ENCODE measurements at places on chromosomes 3 and 15.

DNA sequence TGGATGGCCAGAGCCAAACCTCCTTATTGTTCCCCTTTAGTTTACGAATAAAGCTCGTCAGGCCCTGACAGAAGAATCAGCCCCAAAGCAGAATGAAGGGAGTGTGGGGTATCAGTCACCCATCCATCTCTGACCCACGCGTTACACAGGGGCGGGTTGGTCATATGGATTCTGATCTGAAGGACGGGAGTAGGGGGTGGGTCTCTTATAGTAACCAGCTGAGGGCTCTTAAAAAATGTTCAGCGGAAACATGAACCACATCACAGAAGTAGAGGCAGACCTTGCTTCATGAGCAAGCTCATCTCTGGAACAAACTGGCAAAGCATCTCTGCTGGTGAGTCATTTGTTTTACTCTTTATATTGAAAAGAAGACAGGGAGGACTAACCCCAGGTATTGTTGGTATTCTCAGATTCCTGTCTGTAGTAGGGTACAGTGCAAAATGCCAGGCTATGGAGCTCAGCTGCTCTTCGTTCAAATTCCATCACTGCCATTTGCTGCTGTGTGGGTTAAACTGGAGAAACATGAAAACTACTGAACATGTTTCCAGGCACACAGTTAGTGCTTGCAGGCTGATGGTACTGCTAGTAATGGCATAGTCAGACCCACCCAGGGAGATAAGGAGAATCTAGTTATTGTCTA lies at the start of gene CXCR6:
Gene CXCR6, plus strand, starts transcription at position 258 of the 640 bp plus-strand sequence. CDS start 3,018 bp downstream, outside the sequence.
- no peak for DNase-seq

DNA sequence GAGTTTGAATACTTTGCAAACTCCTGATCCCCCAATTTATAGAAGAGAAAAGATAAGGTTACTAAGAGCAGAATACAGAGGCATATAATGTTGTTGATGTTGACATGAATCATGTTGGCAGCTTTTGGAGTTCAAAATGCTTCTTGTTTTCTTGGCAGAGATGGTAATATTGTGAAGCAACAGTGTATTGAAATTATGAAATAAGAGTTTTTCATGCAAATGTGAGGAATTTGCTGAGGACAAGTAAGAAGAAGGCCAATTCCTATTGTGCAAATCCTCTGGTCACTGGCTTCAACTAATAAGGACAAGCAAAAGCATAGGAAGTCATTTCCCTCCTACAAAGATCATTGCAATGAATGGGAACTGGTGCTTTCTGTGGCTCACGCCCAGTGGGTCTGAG lies 126.9 kb upstream of the CHL1 start:
- peak; percentile 1 for DNase-seq

DNA sequence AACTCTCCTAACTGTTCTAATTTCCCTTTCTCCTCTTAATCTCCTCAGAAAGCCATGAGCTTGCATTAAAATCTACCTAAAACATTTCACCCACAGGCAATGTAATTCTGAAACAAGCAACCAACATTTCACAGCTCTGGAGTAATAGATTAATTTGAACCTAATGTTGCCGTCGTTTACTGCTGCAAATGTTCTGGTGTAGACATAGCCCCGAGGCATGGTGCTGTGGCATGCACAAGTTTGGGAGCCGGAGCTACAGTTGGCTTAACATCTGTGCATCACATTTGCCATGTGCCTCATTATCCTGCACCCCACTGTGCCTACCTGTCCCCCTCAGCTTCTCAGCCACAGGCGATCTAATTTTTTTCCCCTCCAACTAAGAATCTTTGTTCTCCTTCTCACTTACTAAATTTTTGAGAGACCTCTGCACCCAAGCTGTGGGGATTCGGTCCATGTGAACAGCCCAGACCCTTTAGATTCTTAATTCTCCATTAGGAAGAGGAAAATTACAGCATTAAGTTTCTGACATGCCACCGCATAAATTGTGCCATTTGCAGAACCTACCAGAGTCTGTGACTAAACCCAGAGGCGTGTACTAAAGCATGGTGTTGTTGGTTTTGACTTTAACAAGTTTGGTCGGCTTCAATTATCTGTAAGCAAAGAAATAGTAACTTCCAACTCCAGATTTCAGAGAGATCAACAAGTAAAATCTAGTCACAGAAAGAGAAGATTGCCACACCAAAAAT lies 419.2 kb downstream of the MECOM start:
- no peak for DNase-seq

- DNase-seq: no peak
These were observed 30.9 kb downstream of the MAP6D1 start for GRCh38 chr3:183794452-183794851.

- no peak for DNase-seq
These were observed 52.7 kb upstream of the ATOSA start for GRCh38 chr15:52731732-52732470.

GRCh38 chr3:130816561-130817445 lies 70.2 kb upstream of the PIK3R4 start:
- no peak for DNase-seq

GRCh38 chr3:13870902-13871301 lies 9.0 kb downstream of the WNT7A start:
- DNase-seq: no peak
